ENCODE measurements at places on chromosomes 16 and 17.

- DNase-seq: no peak
Observed at GRCh38 chr17:35254107-35254773, 11.4 kb downstream of the SLFN5 start.

DNA sequence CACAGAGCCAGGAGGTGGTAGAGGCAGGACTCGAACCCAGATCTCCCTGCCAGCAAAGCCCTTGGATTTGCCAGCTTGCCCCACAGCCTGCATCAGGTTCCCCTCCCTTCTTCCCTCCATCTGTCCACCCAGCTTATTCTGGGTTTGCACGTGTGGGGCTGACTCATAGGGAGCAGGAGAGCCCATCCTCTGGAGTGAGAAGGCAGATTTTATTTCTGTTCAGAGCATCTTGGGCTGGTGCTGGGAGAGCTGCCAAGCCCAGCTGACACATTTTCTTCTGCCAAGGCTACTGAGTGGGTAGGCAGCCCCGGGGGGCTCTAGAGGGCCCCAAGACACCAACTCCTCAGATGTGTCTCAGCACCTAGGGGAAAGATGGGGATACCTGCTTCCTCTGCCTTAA is 106.3 kb upstream of the CRHR1 start:
- DNase-seq: no peak

GRCh38 chr17:79819085-79819484 is 20.2 kb downstream of the CBX4 start:
- no peak for DNase-seq

GRCh38 chr17:71171270-71171669 is 949.5 kb upstream of the SOX9 start:
- no peak for DNase-seq

DNA sequence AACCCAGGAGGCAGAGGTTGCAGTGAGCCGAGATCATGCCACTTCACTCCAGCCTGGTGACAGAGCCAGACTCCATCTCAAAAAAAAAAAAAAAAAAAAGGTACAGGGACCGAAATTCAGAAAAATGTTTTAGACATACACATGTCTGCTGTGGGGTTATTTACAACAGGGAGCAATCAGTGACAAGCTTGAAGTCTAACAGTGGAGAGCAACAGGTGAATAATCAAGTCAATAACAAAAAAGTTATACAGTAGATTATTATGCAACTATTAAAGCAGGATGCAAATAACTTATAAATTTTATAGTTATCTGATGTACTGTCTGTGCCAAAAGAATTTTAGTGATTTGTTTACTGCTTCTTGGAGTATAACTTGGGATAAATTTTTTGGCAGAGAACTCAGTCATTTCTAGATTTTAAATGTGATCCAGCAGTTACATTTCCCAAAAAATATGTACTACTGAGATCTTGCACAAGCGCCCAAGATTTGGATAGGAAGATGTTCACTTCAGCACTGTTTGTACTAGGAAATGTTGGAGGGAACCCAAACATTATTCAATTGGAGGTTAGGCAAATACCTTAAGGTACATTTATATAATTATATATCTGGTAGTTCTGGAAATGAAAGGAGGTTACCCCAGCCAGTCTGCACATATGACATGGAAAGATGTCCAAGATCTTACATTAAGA is 34.1 kb downstream of the EEF2K start:
- DNase-seq: no peak

DNA sequence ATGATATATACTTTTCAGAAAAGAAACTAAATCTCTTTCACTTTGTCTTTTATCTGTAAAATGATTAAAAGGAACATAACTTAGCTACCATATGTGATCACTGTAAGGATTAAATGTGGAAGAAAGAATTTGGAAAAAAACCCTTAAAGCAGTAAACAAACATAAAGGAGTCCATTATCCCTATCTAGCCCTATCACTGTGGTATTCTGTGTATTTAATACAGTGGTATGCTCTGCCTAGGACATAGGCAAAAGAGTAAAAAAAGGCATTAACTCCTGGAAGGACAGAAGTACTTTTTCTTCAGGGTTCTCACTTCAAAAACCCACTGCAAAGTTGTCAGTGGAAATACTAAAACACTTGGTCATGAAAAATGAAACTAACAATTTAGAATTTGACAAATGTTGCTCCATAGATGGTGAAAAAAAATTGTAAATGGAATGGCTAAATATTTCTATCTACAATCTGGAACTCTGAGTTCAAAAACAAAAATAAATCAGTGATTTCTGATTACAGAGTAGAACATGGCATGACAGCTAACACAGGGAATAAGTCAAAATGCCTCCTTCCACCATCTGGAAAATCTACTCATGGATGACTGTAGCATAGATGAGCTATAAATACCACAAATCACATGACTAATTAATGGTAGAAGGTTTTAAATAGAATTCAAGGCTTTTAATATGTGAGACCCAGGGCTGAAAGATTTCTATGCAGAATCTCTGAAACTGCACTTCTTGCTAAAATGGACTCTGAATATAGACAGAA is 140.1 kb downstream of the ITFG1 start:
- no peak for DNase-seq

- DNase-seq: no peak
Observed at GRCh38 chr16:22120440-22120839, 28.1 kb downstream of the VWA3A start.

DNA sequence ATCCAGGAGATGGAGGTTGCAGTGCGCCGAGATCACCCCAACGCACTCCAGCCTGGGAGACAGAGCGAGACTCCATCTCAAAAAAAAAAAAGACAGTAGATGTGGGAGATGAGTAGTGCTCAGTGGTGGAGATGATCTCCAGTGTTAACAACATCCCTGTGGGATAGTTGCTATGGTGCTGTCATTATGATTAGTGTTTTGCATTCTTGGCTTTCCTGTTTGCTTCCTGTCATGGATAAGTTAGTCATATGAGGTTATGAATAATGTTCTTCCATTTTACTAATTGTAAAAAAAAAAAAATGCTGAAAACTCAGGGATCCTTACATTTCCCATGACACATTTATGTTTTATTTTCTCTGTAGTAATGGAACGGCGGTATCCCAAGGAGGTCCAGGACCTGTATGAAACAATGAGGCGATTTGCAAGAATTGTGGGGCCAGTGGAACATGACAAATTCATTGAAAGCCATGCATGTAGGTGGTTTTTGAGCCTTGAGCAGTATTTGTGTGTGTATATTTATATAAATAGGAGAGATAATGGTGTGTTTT is 24.5 kb upstream of the DUSP14 start:
- no peak for DNase-seq

DNA sequence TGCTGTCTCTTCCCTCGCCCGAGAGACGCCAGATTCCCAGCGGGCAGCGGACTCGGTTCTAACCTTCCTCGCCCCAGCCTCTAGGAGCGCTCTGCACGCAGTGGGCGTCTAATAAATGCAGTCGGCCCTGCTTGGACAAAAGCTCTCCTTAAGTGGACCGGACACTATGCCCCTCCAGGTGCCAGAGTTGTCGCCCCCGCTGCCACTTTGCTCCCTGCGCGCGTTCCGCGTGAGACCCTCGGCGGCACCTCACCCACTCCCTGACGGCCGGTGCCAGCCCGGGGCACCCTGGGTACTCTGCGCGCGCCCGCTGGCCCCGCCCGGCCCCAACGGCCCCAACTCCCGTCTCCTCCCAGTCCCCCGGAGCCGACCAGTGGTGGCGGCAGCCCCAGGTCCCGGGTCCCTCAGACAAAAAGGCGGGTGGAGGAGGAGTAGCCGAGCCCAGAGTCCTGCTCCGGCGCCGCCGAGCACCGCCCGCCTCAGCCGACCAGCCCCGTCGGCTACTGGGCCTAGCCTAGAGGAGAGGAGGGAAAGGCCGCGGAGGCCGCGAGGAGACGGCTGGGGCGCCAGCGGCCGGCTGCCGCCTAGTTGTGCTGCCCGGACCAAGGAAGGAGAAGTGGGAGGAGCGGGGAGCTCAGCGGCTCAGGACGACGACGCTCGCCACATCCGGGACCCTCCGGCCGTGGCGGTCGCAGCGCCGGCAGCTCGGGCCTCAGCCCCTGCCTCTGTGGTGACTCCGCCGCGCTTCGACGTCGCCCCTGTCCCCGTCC is 123.0 kb downstream of the GOSR1 start:
- peak; percentile 64 for DNase-seq

GRCh38 chr17:60325730-60326524 is 66.0 kb downstream of the USP32 start:
- no peak for DNase-seq

- no peak for DNase-seq
Observed at GRCh38 chr17:2266045-2266864, 37.3 kb downstream of the SMG6 start.

DNA sequence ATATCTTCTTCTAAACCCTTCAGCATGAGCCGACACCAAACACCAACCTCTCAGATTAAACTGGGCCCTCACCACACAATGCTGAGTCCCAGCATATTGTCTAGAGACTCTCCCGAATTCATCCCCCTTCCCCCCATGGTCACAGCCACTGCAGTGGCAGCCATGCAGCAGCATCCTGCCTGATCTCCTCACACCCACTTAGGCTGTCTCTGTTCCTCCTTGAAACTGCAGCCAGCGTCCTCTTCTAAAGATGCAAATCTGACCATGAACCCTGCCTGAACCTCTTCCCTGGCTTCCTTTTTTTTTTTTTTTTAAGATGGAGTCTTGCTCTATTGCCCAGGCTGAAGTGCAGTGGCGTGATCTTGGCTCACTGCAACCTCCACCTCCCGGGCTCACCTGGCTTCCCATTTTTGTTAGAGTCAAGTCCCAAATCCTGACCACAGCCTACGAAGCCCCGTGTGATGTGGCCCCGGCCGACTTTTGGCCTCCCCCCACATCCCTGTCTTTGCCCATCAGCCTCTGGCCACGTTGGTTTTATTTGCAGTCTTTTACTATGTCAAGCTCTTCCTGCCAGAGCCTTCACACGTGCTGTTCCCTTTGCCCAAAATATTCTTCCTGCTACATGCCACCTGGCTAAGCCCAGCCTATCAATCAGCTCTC is 2.8 kb downstream of the FA2H start:
- DNase-seq: no peak

DNA sequence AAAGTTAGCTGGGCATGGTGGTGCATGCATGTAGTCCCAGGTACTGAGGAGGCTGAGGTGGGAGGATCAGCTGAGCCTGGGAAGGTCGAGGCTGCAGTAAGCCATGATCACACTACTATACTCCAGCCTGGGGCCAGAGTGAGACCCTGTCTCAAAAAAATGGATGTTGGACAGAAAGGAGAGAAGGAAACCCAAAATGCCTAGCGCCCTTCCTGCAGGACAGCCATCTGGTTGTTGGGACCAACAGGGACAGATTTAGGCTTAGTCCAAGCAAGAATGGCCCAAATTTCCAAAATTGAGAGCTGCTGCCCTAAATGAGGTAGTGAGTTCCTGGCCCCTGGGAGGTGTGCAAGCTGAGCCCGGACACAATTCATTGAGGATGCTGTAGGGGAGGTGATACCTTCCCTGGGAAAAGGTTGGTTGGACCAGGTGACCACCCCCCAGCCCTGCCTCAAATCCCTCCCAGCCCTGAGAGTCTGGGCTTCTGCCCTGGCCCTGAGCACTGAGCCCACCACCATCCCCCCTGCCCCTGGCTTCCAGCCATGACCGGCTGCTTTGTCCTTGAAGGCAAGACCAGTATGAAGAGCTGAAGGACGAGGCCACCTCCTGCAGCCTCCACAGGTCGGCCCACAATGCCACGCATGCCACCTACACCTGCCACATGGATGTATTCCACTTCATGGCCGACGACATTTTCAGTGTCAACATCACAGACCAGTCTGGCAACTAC is 35.1 kb downstream of the IL21R start:
- DNase-seq: no peak

DNA sequence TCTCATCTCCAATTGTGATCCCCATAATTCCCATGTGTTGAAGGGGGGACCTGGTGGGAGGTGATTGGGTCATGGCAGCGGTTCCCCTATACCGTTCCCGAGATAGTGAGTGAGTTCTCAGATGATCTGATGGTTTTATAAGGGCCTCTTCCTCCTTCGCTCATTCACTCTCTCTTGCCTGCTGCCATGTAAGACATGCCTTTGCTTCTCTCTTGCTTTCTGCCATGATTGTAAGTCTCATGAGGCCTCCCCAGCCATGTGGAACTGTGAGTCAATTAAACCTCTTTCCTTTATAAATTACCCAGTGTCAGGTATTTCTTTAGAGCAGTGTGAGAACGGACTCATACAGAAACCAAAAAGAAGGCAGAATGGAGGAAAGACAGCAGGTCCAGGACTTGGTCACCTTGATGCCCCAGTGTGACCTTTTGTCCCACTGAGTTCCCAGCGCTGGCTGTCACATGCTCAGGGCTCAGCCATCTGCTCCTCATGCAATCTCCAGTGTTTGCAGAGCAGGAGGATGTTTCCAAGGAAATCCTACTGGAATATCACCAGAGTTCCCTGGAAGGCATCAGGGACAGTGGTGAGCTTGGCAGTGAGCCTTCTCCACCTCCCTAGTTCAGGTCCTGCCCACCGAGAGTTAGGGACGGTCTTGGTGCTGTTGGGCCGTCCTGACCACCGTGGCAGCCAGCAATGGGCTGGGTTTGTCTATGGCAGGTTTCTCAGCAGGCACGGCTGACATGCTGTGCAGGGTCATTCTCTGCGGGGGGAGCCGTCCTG is 96.7 kb downstream of the SEC14L1 start:
- no peak for DNase-seq

DNA sequence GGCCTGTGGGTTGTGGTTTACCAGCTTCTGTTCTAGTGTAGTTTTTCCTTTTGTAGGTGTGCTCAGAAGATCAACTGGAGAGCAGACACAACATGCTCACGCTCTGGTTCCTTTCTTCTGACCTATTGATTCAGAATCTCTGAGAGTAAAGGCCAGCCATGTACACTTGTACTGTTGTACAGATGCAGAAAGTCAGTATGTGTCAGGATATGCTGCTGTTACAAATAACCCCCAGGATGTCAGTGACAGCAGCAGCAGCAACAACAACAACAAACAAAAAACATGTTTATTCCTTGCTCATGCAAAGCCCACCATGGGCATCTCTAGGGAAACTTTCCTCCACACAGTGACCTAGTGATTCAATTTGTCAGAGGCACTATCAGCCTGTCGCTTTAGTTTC is 154.8 kb upstream of the RBFOX1 start:
- DNase-seq: no peak

GRCh38 chr17:69227541-69227940 is 1.1 kb downstream of the ABCA10 start:
- DNase-seq: no peak

GRCh38 chr17:17227608-17228520 is 9.1 kb downstream of the FLCN start:
- no peak for DNase-seq

GRCh38 chr17:74431568-74432423 is at the start of gene GPRC5C:
Gene GPRC5C (plus strand): TSS chr17:74432088. CDS start chr17:74439777, 7,689 bp downstream.
- peak; percentile 29 for DNase-seq

Measured in NCI-H1436 treated with DMSO at 0.1 percent for 48 hours (cell line).